LHCN-M2 (cell line): ENCODE measurements at places on chromosomes 12 and 14.

- peak; percentile 24 for DNase-seq
These were observed 41.5 kb upstream of the NR2C1 start for GRCh38 chr12:95114766-95115405.

- no peak for DNase-seq
These were observed 12.4 kb upstream of the PCNX1 start for GRCh38 chr14:70894868-70895267.

DNA sequence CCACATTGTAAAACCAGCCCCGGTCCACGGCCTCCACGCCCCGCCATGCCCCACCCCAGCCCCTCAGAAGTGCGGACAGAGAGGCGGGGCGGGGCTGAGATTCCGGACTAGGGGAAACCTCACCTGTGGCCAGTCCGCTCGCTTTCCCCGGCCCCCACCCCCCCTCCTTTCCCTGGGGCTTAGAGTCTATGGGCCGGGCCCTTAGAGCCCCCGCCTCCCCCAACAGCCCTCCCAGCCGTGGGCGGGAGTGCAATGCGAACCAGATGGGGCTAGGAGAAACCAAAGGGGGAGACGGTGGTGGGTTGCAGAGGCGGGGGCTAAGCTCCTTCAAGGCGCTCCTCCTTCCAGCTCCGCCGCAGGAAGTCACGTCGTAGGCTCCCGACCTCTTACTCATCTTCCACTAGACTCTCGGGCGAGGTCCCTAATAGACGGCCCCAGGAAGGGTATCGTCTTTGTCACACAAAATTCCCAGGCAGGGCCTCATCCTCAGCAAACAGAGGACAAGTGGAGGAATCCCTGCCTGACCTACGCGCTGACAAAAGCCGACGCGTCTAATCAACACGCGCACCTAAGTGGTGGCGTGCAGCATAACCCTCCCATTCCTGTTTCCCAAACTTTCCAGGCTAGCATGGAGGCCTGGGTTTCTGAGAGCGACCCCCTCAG, 1.1 kb upstream of the NAB2 start:
- DNase-seq: peak; percentile 91

GRCh38 chr14:21941885-21942284, 268.3 kb upstream of the OR4E1 start:
- no peak for DNase-seq

- DNase-seq: no peak
These were observed 141.0 kb downstream of the MSRB3 start for GRCh38 chr12:65419284-65420072.

DNA sequence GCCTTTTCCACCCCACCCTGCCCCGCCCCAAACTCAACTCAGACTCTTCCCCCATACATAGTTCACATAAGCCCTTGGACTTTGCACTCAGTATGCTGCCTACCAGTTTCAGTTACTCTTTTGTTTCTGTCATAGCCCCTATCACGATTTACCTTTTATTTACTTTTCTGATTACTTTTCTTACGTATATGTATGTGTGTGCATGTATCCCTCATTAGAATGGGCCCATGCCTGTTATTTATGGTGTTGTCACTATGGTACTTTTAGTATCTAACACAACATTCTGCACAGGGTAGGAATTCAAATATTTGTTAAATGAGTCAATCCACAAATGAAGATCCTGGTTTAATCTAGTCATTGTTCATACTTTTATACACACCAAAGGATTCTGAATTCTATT, 16.5 kb upstream of the LUM start:
- peak; percentile 80 for DNase-seq
